Lung microvascular endothelial cell (primary cell): ENCODE measurements at places on chromosomes 11 and 22. TPM values are rescaled to one million over a fixed set of nuclear protein-coding genes. Genes with fewer than 3 reads are reported as not detected.
A peak's percentile ranks its signal among the peaks of the same experiment; 100 is the strongest.

GRCh38 chr22:49616356-49617231 lies 211.1 kb downstream of the BRD1 start:
- DNase-seq, result no peak

DNA sequence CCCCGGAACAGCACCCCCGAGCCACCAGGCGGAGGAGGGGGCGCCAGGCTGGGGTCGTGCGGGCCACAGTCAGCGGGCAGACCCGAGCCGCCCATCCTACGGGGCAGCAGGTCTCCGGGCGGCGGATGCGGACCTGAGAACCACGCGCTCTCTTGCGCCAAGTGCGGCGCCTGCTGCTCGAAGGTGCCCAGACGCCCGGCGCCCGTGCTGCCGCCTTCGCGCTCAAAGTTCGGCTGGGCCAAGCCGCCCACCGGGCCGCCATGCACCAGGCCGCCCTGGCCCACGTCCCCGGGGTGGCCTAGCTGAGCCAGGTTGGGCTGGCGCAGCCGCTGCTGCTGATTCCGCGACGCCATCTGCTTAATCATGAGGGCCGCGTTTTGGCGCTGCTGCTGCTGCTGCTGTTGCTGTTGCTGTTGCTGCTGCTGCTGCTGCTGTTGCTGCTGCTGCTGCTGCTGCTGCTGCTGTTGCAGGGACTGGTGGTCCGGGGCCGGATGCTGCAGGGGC lies 3.0 kb downstream of the MN1 start:
- DNase-seq, result peak; percentile 36

DNA sequence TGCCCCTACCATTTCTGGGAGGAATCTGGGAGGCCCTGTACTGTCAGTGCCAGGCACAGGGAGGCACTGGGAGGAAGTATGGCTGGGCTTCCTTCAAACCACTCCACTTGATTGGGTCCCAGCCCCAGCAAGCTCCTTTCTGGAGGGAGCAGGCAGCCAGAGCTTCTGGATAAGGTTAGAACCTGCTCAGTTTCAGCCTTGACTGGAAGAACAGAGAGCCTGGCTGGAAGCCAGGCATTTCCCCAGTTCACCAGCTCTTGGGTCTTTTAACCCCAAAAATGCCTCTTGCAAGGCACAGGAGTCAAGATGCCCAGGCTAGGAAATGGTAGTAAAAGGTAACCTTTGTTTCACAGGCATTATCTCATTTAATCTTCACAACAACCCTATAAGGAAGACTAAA lies 9.0 kb upstream of the KCTD14 start:
- no peak for DNase-seq

- no peak for DNase-seq
These were observed 4.5 kb downstream of the GGT5 start for GRCh38 chr22:24240381-24240780.

- no peak for DNase-seq
These were observed 22.6 kb upstream of the SERPIND1 start for GRCh38 chr22:20751185-20751851.

DNA sequence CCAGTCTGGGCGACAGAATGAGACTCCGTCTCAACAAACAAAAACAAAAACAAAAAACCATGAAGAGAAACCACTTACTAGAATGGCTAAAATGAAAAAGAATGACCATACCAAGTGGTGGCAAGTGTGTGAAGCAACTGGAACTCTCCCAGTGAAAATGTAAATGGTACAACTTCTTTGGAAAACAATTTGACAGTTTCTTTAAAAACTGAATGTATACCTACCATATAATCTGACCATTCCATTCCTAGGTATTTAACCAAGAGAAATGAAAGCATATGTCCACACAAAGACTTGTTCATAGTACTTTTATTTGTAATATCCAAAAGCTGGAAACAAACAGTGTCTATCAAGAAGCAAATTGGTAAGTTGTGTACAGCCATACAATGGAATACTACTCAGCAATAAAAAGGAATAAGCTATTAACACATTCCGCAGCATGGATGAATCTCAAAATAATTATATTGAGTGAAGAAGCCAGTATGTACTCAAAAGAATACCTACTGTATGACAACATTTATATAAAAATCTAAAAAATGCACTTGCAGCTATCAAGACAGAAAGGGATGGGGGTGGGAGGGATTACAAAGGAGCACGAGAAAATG lies 27.7 kb downstream of the DGCR2 start:
- no peak for DNase-seq

GRCh38 chr11:85665733-85666132 lies 804 bp upstream of the CREBZF start:
- DNase-seq, result no peak

The CLTCL1 gene
- 2.0 and 4.0 TPM in 2 replicates for total RNA-seq
